ENCODE measurements at places on chromosomes 12 and 14.

DNA sequence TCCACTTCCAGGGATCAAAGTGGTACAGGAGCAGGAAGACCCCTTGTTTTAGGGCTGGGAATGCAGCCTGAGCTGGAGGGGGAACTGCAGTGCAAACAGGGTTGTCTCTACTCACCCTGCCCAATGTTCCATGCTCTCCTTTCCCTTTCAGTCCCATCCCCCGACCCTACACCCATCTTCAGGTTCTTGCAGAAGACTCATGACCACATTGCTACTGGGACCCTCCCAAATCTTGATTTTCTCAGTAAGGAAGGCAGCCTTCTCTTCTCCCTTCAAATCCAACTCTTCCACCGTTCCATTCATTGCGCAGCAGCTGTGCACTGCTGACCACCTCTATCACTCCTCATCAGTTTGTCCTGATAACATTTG, 1.9 kb downstream of the SERPINA11 start:
- DNase-seq: no peak

DNA sequence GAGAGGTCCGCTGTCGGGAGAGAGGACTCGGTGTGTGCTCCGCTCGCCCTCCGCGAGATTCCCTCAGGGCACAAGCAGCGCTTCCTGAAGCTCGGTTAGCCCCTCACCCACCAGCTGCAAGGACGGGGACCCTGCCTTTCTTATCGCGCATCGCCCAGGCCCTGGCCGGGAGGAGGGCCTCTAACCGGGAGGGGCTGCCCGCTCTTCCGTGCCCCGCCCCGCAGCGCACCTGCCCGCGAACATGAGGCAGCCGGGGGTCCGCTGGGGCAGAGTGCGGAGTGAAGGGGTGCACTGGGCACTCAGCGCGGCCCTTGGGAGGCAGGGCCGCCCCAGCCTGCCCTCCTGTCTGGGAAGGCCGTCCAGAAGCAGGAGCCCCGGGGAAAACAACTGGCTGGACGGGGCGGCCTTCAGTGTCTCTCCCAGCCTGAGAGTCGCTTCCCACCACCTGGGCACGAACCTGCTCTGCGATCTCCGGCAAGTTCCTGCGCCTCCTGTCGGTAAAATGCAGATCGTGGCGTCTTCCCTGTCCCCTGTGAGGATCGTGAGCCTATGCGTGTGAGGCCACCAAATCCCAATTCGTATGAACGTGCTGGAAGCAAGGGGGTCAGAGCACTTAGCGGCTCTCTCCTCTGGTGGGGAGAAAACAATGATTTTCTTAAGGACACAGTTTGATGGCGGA, 28.0 kb upstream of the ADIPOR2 start:
- DNase-seq: no peak

DNA sequence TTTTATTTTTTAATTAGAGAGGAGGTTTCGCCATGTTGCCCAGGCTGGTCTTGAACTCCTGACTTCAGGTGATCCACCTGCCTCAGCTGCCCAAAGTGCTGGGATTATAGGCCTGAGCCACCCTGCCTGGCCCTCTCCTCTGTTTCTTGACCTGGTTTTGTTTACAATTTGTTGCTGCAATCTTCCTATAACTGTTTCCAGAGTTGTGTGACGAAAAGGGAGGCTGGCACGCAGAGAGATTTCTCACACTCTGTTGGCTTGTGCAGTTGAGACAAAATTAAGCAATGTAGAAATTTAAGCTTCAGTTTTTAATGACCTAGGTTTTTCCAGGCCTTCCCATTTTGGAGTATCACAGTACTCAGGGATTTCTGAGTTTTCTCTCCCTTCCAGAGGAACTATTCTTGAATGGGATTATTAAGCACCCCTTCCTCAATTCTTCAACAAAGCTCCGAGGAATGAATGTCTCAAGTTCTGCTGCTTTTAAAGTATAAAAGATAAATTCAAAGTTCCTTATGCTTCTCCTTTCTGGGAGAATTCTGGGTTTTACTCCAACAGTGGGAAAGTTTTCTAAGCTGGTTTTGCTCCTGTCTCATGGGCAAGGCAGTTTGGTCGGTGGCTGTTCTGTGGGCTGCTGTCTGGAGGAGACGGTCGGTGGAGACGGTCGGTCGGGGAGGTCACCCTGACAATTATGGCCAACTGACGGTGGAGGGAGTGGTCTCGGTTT, 20.4 kb upstream of the FOS start:
- DNase-seq: no peak

DNA sequence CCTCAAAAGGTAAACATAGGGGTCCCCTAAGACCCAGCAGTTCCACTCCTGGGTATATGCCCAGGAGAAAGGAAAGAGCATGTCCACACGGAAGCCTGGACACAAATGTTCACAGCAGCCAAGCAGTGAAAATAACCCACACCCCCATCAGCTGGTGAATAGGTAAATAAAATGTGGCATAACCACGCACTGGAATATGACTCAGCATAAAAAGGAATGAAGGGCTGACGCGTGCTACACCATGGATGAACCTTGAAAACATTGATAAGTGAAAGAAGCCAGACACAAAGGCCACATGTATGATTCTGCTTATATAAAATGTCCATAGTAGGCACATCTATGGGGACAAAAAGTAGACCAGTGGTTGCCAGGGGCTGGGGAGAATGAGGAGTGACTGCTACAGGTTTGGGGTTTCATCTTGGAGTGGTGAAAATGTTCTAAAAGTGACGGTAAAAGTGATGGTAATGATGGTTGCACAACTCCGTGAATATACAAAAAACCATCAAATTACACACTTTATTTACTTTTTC, 3.8 kb upstream of the SCARB1 start:
- DNase-seq: no peak

DNA sequence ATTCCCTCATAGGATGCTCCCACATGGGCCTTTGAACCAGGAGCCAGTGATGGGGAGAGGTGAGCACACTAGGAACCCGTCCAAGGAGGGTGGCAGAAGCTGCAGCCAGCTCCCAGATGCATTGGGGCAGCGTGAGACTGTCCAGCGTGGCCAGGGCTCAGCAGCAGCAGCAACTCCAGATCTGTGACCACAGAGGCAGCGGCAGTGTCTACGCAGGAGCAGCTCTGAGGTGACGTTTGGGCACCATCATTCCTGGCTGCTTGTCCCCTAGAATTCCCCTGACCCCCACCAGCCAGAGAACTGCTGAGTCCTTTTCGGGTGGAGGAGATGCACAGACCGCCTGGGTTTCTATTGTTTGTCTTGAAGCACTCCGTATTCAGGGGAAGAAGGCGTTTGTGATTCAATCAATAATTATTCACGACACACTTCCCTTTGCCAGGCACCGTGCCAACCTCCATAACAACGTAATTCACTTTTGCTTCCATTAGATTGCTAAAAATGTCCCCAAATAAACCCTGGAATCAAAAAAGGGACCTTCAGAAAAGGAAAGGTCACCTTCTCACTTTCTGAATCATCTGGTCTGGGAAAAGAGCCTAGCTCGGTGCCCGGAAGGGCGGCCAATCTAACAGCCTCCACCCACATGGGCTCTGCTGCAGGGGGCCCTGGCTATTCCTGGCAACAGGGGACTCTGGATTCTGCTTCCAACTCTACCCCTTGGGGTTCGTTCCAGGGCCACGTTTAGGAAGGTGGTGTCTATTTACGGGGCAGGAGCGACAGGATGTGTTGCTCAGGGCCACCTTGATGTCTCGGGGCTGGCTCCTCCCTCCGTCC, 11.4 kb upstream of the BDKRB2 start:
- DNase-seq: no peak

- no peak for DNase-seq
Measured at GRCh38 chr12:127239781-127240180, 1027.2 kb upstream of the TMEM132C start.

Measured in activated CD4-positive, alpha-beta T cell treated with anti-CD3 and anti-CD28 coated beads, Interleukin-10, Interleukin-2, amounts not matched to agents 100 ng/mL and 50 ng/mL, durations not matched to agents 16 hours and 8 hours (primary cell).